ENCODE measurements at places on chromosomes 7 and 10.
A peak's percentile ranks its signal among the peaks of the same experiment; 100 is the strongest.

GRCh38 chr10:104440221-104440620 lies 86.6 kb downstream of the CFAP58 start:
- peak; percentile 36 for DNase-seq

GRCh38 chr10:131041441-131041840 lies 270.1 kb downstream of the TCERG1L start:
- DNase-seq = no peak

DNA sequence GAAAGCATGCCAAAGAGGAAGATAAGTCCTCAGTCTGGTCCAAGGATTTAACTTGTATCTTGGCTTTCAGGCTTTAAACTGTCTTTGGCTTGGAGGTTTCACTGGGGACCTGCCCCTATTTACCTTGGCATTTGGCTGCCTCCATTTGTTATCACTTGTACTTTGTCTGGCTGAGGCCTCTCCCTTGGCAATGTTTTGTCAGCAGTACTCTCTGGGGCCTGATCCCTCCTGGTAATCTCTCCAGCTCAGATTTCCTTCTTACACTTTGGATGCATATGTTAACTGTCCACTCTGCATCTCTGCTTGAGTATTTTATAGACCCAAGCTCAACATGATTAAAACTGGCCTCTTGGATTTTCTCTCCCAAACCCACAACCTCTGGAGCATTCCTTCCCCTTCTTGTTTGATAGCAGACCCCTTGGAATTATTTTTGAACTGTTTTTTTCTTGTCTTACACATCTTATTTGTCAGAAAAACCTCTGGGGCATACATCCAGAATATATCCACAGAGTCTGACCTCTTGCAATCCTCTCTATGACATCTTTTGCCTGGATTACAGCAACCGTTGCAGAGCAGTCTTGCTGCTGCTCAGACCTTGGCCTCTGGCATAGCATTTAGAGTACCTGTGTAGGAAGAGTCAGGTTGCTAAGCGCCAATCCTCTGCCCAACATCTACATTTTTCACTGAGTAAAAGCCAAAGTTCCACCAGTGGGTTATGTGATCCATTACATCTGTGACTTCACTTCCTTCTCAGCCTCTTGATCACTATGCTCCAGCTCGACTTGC lies 35.2 kb downstream of the ZNF487 start:
- no peak for DNase-seq

GRCh38 chr7:75977743-75978142 lies 16.7 kb downstream of the TMEM120A start:
- DNase-seq = no peak

- DNase-seq = no peak
These were observed 299.9 kb downstream of the AUTS2 start for GRCh38 chr7:69898189-69898588.

DNA sequence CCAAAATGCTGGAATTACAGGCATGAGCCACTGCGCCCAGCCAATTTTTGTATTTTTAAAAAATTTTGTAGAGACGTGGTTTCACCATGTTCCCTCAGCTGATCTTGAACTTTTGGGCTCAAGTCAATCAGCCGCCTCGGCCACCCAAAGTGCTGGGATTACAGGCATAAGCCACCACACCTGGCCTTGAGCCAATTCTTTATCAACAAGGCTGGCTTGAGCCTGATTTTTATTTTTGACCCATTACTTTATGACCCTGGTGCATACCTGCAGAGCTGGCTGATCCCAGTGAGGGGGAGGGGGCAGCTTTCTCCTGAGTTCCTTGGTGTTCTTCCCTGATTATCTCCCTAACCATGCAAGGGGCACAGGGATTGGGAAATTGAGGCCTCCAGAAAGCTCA lies 15.8 kb upstream of the CPA1 start:
- no peak for DNase-seq

- no peak for DNase-seq
These were observed 7.5 kb downstream of the MET start for GRCh38 chr7:116679500-116679899.

- DNase-seq = no peak
These were observed 23.0 kb upstream of the GPR141 start for GRCh38 chr7:37660614-37661013.

DNA sequence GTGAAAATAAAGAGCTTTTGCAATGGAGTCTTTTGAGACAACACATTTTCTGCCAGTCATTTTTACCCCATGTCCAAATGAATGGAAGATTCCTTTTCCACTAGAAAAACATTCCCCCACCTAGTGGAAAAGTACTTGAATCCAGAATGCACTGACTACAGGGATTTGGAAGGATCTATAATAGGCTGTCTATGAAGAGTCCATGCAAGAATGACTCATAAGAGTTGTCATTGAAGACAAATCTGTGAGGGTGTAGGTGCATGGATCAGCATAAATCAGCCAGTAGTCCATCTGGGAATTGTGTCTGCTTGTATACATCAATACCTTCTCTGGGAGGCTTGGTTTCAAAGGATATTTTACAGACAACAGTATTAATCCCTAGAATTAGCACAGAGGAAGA lies 32.5 kb upstream of the TRUB1 start:
- DNase-seq = peak; percentile 52

DNA sequence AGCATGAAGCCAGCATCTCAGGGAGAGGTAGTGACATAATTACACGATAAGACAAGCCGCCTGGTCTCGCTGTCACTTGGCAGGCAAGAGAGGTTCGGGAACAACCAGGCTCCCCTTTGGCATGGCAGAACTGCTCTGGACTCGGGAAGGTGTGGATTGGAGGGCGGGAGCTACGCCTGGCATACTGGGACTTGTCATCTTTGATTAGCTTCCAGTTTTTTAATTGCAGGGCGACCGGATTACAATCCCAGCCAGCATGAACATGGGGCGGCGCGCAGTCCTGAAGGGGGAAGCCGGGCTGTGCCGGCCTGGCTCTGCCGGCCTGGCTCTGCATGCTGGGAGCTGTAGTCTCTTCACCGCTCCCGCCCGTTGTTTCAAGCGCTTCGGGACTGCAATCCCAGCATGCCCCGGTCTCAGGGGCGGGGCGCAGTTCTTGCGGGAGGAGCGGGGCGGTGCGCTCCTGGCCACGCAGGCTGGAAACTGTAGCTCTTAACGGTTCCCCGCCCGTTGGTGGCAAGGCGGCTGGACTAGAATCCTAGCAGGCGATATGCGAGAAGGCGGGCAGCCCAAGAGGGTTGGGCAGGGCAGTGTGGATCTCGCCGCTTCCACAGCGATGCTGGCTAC lies 45.5 kb upstream of the ZNF716 start:
- no peak for DNase-seq

- no peak for DNase-seq
These were observed 2.4 kb downstream of the TRA2A start for GRCh38 chr7:23529262-23529859.

DNA sequence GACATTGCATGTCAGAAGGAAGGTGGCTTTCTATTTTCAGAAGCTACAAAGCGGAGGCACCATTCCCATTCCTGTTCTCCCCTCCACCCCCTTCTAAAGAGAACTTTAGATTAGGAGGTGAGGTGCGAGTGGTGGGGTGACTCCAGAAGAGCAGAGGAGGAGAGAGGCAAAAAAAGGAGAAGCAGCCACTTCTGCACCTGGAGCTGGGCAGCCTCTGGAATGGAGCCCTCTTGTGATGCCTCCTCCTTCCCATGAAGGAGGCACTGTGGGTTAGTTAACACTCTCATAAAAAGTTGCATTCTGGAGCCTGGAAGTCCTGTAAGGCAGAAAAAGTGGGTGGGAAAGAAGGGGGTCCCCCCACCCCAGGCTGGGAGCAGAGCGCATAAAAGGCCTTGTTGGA lies 4.8 kb downstream of the PTF1A start:
- no peak for DNase-seq

GRCh38 chr10:113788604-113789083 lies 37.2 kb downstream of the PLEKHS1 start:
- peak; percentile 92 for DNase-seq

DNA sequence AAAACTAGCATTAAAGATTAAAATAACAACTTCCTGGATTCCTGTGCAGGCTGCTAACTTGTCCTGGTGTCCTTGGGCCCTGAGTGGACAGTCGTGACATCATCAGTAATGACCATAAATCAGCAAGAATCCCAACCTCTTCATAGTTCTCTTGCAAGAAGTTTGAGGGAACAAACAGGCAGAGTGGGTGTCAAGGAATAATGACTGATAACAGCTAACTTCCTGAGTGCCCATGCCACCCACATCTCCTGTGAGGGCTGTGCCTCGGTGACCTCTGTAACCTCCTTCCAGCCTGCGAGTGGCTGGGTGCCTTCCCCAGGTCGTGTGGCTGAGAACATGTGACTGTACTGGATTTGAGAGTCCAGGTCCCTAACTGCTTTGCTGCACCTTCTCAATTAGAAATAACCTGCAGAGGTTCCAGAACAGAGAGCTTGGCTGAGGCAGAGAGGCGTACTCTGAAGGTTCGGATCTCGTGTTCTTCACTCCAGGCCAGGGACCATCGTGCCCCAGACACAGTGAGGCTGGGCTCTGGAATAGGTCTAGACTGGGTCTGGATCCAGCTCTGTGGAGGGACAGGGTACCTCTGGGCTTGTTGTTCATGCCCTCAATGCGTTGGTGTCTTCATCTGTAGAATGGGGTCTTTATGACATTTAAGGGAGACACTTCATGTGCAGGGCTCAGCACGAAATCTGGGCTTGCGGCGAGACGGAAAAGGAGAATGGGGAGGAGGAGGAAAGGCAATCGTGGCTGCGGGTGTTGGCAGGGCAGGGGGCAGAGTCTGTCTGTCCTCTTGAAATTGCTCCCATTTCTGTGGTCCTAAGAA lies 313.1 kb upstream of the ZNF32 start:
- DNase-seq = no peak

- DNase-seq = no peak
These were observed 24.1 kb downstream of the AGAP3 start for GRCh38 chr7:151110236-151110940.

DNA sequence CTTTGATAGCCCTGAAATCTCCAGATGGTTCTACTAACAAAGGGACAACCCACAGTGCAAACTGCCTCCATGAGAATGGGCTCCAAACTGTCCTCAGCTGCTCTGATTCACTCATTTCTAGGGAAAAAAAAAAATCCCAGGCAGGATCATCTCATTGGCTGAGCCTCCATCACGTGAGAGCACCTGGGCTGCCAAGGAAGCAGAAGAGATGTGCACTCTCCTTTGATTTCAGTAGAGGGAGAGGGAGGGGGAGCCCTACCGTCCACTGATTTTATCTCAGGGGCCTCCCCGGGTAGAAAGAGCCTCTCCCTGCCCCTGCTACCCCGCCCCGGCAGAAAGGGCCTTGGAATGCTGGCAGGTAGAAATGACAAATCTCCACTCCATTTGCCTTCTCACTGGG lies 725.4 kb downstream of the PHTF2 start:
- DNase-seq = no peak

GRCh38 chr7:86214734-86215133 lies 429.0 kb upstream of the GRM3 start:
- no peak for DNase-seq
